ENCODE measurements at places on chromosomes 5 and 9. TPM values are rescaled to one million over a fixed set of nuclear protein-coding genes. Genes with fewer than 3 reads are reported as not detected.

The TMEM215 gene
- not detected for total RNA-seq

The SLC24A2 gene
- total RNA-seq = not detected

The SMIM33 gene
- total RNA-seq = not detected

The TAF11L10 gene
- total RNA-seq = not detected

The DPH7 gene
- 36.8 TPM for total RNA-seq

- H3K27me3 ChIP-seq = no peaks in the 10 kb centered on the region
- H3K4me3 ChIP-seq = no peak overlapping the region
- peak overlapping the region; percentile 23 for H3K27ac ChIP-seq
- H3K36me3 ChIP-seq = no peaks in the 10 kb centered on the region
- peaks cover 11% of the 10 kb centered on the region for H3K4me1 ChIP-seq
Measured at GRCh38 chr5:95843733-95844223, 21.3 kb upstream of the GLRX start.

DNA sequence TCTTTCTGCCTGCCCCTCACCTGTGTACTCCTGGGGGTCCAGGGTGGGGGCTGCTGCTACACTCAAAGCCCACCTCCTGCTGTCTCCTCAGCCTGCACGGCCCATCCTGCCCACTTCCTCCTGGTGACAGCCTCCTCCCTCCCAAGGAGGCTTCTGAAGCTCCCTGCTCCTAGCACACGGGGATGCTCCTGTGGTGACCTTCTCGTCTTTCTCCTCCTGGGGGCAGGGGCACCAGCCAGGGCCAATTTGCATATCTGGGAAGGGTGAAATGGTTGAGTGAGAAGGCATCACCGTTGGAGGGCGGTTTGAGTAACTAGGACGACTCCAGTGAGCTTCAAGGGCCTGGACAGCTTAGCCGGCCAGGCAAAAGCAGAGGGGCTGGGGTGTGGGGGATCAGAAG lies 51.9 kb upstream of the COL5A1 start:
- H3K4me1 ChIP-seq = peaks cover 10% of the 10 kb centered on the region
- no peaks in the 10 kb centered on the region for H3K27me3 ChIP-seq
- H3K4me3 ChIP-seq = no peak overlapping the region
- no peak overlapping the region for H3K27ac ChIP-seq

DNA sequence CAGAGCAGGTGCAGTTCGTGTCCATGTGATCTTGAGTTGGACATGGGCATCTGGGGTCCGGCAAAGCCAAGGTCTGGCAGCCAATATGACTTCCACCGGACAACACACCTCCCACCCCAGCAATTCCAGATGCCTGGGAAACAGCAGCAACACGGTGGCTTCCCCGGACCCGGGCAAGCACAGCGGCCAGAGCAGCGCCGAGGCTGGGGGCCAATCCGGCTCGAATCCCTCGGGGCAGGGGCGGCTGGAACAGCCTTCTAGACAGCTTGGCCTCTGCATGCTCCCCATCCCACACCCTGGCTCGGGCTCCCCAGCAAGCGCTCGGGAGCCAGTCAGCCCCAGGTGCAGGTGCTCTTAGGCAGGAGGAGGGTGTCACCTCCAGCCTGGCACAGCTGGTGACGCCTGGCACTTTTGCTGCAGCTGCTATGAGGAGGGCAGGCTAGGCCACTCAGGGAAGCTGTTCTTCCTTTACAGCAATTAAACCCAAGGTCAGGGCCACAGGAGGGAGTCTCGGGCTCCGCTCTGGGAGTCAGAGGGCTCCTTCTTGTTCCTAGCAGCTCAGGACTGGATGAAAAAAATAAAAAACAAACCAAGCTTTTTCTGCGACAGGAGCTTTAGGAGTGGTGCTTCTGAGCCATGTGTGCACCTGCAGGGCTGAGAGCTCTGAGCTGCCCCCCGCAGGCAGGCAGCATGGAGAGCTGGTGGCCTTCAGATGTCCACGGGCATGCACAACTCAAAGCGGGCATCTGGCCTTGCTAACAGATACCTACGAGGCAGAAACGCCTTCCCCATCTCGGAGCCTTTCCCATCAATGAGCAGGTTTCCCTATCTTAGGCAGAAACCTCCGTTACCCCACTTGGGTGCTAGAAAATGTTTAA lies 28.2 kb downstream of the DBH start:
- no peaks in the 10 kb centered on the region for H3K36me3 ChIP-seq
- H3K4me1 ChIP-seq = no peaks in the 10 kb centered on the region
- no peak overlapping the region for H3K27ac ChIP-seq
- no peaks in the 10 kb centered on the region for H3K27me3 ChIP-seq

DNA sequence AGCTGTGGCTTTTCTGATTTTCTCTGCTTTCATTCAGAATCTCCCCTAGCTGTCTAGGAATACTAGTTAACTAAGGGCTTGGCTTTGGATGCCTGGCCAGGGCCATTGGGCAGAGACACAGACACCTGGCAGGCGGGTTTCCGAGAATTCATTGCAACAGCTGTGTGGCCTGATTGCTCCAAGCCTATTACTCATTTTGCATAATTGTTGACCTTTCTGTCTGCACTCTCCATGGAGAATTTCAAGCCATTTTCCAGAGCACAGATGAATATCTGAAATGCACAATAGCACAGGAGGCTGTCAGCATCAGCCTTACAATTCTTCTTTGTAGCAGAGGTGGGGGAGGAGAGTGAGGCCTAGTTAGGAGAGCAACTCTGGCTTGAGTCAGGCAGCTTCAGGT lies 310.5 kb downstream of the DMAC1 start:
- no peaks in the 10 kb centered on the region for H3K27me3 ChIP-seq
- DNase-seq = no peak
- H3K36me3 ChIP-seq = no peaks in the 10 kb centered on the region
- no peak overlapping the region for H3K27ac ChIP-seq
- H3K4me3 ChIP-seq = no peak overlapping the region
- H3K4me1 ChIP-seq = no peaks in the 10 kb centered on the region

DNA sequence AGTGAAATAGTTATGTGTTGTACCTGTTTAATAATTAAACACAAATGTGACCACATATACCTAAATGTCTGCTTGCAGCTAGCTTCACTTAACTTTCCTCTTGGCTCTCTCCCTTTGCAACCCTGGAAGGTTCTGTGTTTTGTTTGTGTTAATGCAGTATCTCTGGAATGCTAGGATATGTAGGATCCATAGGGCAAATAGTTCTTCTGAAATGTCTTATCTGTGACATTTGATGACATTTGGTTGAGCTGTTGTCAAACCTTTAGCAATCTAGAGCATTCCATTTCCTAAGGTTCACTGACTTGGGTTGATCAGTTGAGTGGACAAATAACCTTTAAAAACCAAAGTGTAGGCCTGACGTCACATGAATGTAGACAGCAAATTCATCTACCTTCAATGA lies 21.8 kb downstream of the CTNNA1 start:
- no peaks in the 10 kb centered on the region for H3K36me3 ChIP-seq
- DNase-seq = no peak

- DNase-seq = no peak
- peak overlapping the region; percentile 86 for H3K27ac ChIP-seq
- no peaks in the 10 kb centered on the region for H3K36me3 ChIP-seq
- H3K4me3 ChIP-seq = no peak overlapping the region
- H3K27me3 ChIP-seq = no peaks in the 10 kb centered on the region
- H3K4me1 ChIP-seq = peaks cover 26% of the 10 kb centered on the region
Measured at GRCh38 chr5:173473288-173473687, 143.2 kb downstream of the BOD1 start.

GRCh38 chr9:26357803-26358344 lies 534.7 kb downstream of the CAAP1 start:
- no peak overlapping the region for H3K4me3 ChIP-seq
- H3K36me3 ChIP-seq = no peaks in the 10 kb centered on the region
- no peaks in the 10 kb centered on the region for H3K27me3 ChIP-seq
- no peak for DNase-seq
- H3K27ac ChIP-seq = no peak overlapping the region

DNA sequence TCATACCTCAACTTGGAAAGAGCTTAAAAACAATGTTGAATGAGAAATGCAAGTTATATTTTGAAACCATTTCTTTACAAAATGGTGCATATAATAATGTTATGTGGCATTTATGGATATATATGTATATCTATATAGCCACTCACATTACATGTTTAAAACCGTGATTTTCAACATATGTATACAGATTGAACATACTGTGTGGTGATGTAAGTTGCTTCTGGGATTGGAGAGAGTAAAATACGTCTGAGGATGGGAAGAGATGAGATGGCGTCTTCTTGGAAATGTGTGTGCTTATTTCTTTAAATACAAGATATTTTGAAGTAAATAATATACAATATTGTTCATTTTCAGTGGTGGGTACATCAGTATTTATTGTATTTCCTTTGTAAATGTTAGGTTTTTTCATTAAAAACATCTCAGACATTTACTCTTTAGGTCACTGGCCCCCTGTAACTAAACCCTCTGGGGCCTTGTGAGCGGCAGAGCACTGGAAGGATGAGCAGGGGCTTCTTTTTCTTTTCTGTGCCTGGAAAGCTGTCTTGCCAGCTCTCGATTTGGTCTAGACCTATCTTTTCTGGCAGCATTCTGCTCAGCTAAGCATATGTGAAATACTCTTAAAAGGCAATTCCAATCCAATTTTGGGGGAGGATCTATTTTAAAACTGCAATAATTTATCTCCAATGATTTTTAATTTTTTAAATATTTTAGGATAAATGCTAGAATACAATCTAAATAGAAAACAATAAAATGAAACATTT lies 42.8 kb upstream of the HMHB1 start:
- H3K27ac ChIP-seq = no peak overlapping the region
- H3K4me3 ChIP-seq = no peak overlapping the region
- H3K27me3 ChIP-seq = no peaks in the 10 kb centered on the region
- no peaks in the 10 kb centered on the region for H3K36me3 ChIP-seq
- DNase-seq = no peak

GRCh38 chr5:103476811-103477210 lies 85.8 kb downstream of the NUDT12 start:
- DNase-seq = no peak
- no peaks in the 10 kb centered on the region for H3K27me3 ChIP-seq
- no peak overlapping the region for H3K27ac ChIP-seq
- no peak overlapping the region for H3K4me3 ChIP-seq
- no peaks in the 10 kb centered on the region for H3K36me3 ChIP-seq
- peaks cover 5% of the 10 kb centered on the region for H3K4me1 ChIP-seq

DNA sequence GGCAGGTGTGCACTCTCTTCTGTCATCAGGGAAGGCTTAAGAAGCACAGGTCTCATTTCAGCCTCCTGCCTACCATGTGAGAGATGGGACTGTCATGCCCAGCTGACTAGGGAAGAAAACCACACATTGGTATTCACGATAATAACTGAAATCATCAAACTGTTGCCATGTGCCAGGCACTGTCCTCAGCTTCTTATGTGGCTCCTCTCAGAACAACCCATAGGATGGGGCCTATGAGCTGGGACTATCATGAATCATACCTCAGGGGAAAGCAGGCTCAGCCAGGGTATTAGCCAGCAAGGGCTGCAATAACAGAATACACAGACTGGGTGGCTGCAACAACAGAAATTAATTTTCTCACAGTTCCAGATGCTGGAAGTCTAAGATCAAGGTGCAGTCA lies 3.3 kb downstream of the AFAP1L1 start:
- H3K4me1 ChIP-seq = peaks cover 9% of the 10 kb centered on the region
- no peak overlapping the region for H3K27ac ChIP-seq
- H3K4me3 ChIP-seq = no peak overlapping the region
- no peaks in the 10 kb centered on the region for H3K27me3 ChIP-seq

- DNase-seq = no peak
- H3K4me1 ChIP-seq = peaks cover 3% of the 10 kb centered on the region
- H3K4me3 ChIP-seq = no peak overlapping the region
Measured at GRCh38 chr5:43771611-43772031, 168.6 kb downstream of the NNT start.

GRCh38 chr5:33713136-33713765 lies 178.5 kb downstream of the ADAMTS12 start:
- no peak overlapping the region for H3K4me3 ChIP-seq
- no peaks in the 10 kb centered on the region for H3K27me3 ChIP-seq
- no peak for DNase-seq
- H3K36me3 ChIP-seq = no peaks in the 10 kb centered on the region
- no peak overlapping the region for H3K27ac ChIP-seq

GRCh38 chr9:121682201-121682600 lies 30.8 kb downstream of the DAB2IP start:
- H3K4me1 ChIP-seq = no peaks in the 10 kb centered on the region
- DNase-seq = no peak
- no peaks in the 10 kb centered on the region for H3K27me3 ChIP-seq
- no peak overlapping the region for H3K4me3 ChIP-seq
- no peak overlapping the region for H3K27ac ChIP-seq
- peaks cover 3% of the 10 kb centered on the region for H3K36me3 ChIP-seq

- H3K36me3 ChIP-seq = peaks cover 4% of the 10 kb centered on the region
- no peaks in the 10 kb centered on the region for H3K4me1 ChIP-seq
- H3K27ac ChIP-seq = no peak overlapping the region
- no peak overlapping the region for H3K4me3 ChIP-seq
Measured at GRCh38 chr9:36121971-36122370, 14.6 kb upstream of the GLIPR2 start.

GRCh38 chr9:79665931-79666330 lies 94.2 kb downstream of the TLE4 start:
- no peaks in the 10 kb centered on the region for H3K27me3 ChIP-seq
- H3K27ac ChIP-seq = no peak overlapping the region
- DNase-seq = no peak
- peaks cover 3% of the 10 kb centered on the region for H3K4me1 ChIP-seq

- H3K36me3 ChIP-seq = no peaks in the 10 kb centered on the region
- H3K4me1 ChIP-seq = peaks cover 40% of the 10 kb centered on the region
- no peak for DNase-seq
- H3K27ac ChIP-seq = no peak overlapping the region
Measured at GRCh38 chr5:148806520-148806931, 19.9 kb upstream of the ADRB2 start.

- H3K4me1 ChIP-seq = no peaks in the 10 kb centered on the region
- no peaks in the 10 kb centered on the region for H3K27me3 ChIP-seq
- no peak overlapping the region for H3K27ac ChIP-seq
- no peak overlapping the region for H3K4me3 ChIP-seq
- H3K36me3 ChIP-seq = no peaks in the 10 kb centered on the region
Measured at GRCh38 chr9:89171231-89171630, 7.4 kb downstream of the SHC3 start.

Data from thoracic aorta (tissue), 2 donors.